AG10803 (cell line): ENCODE measurements at places on chromosomes 16 and 17.
A peak's percentile ranks its signal among the peaks of the same experiment; 100 is the strongest.

DNA sequence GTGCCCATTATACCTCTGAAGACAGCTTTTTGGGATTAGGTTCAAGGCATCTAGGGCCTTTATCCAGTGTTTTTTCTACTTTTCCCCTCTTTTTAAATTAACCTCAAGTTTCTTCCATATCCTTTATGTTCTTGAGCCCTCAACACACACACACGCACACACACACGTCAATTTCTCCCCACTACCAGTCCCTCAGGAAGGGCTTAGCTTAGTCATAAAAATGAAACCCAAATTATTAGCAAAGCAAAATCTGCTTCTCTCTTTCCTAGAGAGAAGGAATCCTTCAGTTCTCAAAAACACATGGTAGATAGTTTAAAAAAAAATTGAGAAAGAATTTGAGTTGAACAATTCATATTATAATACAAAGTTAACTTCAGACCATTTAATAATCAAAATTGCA lies 401.1 kb downstream of the XYLT1 start:
- no peak for DNase-seq

DNA sequence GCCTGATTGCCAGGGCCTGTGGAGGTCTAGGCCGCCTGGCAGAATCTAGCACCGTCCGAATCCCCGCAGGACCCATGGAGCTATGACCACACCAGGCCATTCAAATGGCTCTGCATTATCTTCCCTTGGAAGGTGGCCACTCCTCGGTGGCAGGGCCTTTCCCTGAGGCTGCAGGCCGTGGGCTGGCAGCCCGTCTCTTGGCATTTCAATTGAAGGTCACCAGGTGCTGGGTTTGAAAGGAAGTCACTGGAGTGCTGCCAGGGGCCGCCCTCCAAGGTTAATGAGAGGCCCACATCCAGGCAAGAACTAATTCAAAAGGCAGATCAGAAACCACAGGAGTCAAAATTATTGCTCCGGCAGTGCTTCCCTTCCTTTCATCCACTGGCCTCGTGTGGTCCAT lies 27.7 kb upstream of the CACNG5 start:
- no peak for DNase-seq

DNA sequence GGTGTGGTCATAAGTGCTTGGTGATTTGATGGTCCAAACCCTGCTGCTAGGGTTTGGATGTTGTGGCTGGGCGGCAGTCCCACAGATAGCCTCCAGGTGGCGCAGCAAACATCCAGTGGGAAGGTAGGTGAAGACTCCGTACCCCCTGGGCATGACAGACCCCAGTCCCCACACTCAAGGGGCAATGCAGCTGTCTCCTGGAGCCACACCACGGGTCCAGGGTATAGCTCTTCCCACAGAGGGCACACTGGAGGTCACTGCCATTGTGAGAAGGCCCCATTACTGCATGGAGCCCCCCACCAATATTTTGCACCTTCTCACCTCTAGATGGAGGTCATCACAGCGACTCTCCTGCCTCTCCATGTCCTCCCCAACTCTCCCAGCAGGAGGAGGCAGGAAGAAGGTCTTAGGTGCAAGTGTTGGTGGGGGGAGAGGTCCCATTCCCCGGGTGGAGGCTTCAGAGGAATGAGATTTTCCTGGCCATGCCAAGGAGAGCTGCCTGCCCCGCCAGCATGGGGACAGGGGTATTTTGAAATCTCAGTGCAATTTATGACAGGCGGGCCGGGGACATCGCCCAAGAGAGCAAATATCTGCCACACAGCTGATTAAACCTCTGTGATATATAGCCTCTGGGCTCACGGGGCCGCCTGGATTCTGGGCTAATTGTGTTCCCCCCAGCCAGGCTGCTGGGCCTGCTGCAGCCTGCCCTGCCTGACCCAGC lies 17.1 kb upstream of the C17orf113 start:
- peak; percentile 24 for DNase-seq

DNA sequence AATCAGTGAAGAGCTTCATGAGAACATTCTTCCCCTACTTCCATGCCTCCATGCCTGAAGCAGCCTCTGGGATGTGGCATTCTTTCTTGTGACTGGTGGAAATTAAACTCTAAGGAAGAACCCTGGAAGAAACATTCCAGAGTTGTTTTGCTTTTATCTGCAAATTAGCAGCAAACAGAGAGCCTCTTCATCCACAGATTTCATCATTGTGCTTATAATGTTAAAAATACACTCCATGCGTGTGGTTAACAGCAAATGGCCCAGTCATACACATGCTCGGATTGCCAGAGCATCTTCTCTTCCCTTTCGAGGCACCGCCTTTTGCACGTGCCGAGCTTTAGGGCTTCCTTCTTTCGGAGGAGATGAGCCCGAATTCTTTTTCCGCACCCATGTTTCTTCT lies 411.3 kb downstream of the SNX29 start:
- no peak for DNase-seq

GRCh38 chr16:53844804-53845203 lies 140.8 kb downstream of the FTO start:
- DNase-seq: no peak

DNA sequence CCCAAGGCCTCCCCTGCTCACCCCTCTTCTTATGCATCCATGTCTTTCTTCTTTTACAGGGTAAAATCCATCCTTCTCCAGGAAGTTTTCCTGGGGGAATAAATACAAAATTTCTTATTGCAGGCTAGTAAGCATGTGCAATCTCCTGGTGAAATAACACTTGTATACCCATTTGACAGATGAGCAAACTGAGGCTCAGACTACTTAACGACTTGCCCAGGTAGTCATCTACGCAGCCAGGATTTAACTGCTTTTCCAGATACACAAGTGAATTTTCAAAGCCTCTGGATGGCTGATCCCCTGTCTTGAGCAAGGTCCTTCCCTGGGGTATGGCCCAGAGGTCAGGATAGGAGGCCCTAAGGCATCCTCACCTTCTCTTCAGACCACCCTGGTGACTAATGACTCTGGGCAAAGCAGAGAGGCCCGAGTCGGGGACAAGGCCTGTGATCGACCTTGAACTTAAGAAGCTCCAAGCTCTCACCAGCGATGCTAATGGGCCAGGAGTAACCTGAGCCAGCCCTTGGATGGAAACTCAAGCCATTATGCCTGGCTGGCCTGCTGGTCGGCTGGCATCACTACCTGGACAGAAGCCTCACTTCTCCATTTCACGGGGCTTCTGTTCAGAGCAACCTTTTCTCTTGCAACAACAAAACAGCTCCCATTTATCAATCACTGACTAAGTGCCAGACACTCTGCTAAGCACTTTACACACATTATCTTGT lies 33.1 kb downstream of the ZNF423 start:
- no peak for DNase-seq

DNA sequence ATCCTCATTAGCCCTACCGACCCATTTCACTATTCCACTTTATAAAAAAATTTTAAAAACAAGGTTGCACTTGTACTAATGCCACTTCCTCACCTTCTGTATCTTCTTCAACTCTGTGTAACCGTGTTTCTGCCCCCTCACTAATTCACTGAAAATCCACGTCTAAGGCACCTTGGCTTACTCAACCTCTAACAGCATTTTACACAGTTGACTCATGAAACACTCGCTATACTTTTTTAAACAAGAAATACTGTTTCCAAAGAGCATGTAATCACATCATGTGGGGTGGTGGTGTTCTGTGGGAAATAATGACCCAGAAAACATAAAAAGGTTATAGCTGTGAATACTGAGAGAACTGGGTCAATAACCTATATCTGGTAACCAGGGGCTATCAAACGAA lies 79.9 kb downstream of the NCOR1 start:
- no peak for DNase-seq

DNA sequence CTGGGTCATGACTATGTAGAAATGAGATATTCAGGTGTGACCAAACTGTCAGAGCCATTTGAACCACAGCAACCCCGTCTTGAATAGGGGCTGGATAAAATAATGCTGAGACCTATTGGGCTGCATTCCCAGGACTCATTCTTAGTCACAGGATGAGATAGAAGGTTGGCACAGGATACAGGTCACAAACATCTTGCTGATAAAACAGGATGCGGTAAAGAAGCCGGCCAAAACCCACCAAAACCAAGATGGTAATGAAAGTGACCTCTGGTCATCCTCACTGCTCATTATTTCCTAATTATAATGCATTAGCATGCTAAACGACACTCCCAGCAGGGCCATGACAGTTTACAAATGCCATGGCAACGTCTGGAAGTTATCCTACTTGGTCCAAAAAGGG lies 545.5 kb downstream of the TMEM114 start:
- DNase-seq: no peak
